ENCODE measurements at places on chromosomes 16 and 17.

DNA sequence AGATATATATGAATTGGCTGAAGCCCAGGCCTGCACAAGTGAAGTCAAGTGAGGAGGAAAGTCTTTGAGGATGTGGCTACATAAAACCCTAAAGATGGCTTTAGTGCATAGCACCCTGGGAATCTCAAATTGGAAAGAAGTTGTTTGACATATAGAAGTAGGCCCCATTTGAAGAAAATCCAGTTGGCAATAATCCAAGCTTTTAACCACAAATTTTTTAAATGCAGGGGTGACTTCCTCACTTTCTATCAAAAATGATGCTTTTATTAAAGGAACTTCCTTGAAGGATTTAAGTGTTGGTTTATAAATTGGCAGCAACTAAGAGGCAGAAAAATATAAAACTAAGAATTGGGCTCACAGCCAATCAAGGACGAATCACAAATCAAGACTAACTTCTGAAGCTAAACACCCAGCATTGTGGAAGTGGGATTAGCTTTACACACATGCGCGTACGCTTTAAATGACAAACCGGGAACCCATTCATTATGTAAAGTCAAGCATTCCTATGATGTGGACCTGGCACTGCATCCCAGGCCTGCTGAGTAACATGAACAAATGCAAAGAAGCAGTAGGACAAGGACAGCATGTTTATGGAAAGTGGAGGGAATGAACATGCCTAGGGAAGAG lies 63.3 kb downstream of the NOG start:
- H3K27ac ChIP-seq = no peak overlapping the region
- no peak for DNase-seq
- H3K4me1 ChIP-seq = peaks cover 12% of the 10 kb centered on the region
- no peaks in the 10 kb centered on the region for H3K27me3 ChIP-seq
- no peak overlapping the region for H3K4me3 ChIP-seq
- no peaks in the 10 kb centered on the region for H3K36me3 ChIP-seq

GRCh38 chr17:661509-661908 lies 53.1 kb downstream of the VPS53 start:
- no peaks in the 10 kb centered on the region for H3K27me3 ChIP-seq
- no peaks in the 10 kb centered on the region for H3K36me3 ChIP-seq
- no peak overlapping the region for H3K4me3 ChIP-seq
- H3K27ac ChIP-seq = no peak overlapping the region
- no peaks in the 10 kb centered on the region for H3K4me1 ChIP-seq

DNA sequence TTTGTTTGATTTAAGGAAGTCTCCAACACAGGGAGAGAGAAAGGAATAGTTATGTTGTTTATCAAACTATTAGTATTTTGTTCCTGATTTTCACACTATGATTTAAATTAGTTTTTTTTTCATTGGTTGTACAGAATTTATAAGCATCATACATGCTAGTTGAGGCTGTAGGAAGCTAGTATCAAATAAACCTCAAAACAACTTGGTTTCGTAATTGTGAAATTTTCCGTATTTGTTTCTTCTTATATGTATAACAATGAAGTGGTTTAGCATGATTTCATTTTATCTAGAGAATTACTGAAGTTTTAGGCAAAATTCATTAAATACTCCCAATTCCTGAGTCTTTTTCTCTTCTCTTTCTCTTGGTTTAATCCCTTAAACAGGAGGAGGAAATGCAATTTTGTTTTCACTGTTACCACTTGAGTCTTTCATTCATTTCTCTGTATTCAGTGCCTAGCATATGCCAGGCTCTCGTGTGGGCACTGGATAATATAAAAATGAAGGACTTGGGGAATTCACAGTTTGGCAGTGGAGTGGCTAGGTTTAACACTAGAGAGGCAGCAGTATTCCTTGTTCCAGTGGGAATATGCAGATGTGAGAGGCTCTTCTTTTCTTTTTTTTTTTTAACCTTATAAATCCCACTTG lies 1.8 kb downstream of the CYLD start:
- H3K27me3 ChIP-seq = no peaks in the 10 kb centered on the region
- no peak overlapping the region for H3K4me3 ChIP-seq
- H3K36me3 ChIP-seq = no peaks in the 10 kb centered on the region
- H3K27ac ChIP-seq = no peak overlapping the region
- H3K4me1 ChIP-seq = no peaks in the 10 kb centered on the region

DNA sequence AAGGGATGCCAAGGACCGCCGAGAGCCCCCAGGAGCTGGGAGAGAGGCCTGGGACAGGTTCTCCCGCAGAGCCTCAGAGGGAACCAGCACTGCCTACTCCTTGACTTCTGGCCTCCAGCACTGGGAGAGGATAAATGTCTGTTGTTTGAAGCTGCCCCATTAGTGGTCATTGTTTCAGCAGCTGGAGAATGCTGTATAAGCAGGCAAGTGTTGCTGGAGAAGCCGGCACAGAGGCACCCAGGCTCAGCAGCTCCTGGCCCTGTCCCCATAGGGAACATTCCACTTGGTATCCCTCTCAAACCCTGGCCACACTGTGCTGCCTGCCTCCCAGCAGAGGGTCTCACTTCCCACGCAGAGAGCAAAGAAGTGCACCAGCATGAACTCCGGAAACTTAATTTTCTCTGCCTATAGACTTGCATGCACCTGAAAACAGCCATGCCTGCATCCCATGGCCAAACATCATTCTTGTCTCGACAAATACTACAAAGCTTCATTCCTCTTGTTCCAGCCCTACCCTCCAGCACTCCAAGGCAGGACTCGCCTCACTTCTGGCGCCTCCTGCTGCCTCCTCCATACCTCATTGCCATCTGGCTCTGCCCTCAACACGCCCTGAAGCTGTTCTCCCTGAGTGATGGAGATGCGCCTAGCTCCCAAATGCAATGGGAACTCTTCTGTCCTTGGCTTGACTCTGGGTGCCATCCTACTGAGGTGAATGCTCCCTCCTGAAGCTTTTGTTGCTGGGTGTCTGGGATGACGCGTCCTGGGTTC lies 88.1 kb downstream of the DNAH17 start:
- H3K4me1 ChIP-seq = no peaks in the 10 kb centered on the region
- no peak for DNase-seq
- no peak overlapping the region for H3K27ac ChIP-seq
- H3K36me3 ChIP-seq = no peaks in the 10 kb centered on the region

DNA sequence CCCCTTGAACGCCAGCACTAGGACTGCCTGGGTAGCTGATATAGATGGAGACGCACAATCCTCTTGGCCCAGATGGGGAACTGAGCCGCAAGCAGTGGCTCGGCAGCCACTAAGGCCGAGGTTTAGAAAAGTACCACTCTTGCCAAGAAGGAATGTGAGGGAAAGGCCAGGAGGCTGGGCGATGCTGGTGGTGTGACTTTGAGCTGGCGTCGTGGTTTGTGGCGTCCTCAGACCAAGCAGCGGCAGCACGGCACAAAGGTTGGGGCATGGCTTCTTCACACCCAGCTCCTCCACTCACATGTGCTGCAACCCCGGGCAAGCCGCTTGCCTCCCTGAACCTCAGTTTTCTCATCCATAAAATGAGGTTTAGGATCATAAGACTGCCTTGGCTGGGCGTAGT lies 15.6 kb downstream of the DCAKD start:
- no peak for DNase-seq
- no peak overlapping the region for H3K4me3 ChIP-seq
- no peak overlapping the region for H3K27ac ChIP-seq
- H3K27me3 ChIP-seq = no peaks in the 10 kb centered on the region

All from SJCRH30 (cell line).